ENCODE measurements at places on chromosomes 11 and 22.
A peak's percentile ranks its signal among the peaks of the same experiment; 100 is the strongest.

DNA sequence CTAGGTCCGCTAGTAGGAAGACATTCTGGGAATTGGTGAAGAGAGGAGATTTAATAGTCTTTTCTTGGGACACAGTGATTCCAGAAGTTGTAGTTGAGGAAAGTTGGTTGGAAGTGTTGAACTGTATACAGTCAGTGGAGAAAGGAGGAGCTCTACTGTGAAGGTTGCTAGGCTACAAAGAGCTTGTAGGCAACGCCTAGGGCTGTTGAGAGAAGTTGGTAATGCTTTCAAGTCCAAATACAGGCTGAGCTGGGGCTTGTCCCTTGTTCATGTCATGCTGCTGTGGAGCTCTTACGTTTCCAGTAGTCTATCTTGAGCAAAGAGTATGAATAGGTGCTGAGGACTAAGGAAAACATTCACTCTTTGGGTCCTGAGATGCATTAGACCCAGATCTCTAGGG lies 1.1 kb downstream of the TBCEL start:
- DNase-seq = no peak

DNA sequence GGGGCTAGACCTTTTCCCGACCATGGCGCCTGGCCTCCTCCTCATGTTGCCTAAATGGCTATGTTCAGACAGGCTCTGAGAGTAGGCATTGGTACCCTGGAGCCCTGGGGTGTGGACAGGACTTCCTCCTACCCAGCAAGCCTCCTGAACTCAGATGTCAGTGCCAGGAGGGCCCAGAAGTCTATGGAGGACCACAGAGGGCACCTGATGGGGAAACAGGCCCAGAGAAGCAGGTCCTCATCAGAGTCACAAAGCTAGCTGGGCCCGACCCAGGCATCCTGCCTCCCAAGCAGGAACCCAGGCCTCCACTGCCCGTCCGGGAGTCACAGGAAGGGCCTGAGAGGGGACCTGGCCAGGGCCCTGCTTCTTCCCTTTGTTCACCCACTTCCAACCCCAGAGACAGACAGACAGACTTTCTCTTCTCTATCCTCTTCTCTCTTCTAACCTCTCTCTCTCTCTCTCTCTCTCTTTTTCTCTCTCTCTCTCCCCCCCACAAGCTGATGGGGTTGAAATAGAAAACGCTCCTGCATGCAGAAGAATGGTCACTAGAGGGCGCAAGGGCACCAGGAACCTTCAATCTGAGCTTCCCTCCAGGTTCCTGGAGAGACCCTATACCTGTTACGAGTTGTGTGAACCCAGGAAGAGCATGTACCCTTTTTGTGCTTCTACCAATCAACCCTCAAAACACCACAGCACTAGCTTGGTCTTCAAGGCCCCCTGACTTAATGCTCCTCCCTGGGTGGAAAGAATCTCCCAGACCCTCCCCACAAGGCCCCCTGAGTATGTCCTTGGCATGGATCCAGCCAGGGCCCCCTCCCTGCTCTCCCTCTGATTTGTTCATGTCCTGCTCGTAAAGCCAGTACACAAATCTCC lies 27.1 kb downstream of the ARAP1 start:
- DNase-seq = no peak

- DNase-seq = peak; percentile 68
Measured at GRCh38 chr11:134438542-134439537, 26.8 kb upstream of the B3GAT1 start.

GRCh38 chr11:8899119-8899753 lies 11.8 kb upstream of the AKIP1 start:
- no peak for DNase-seq

DNA sequence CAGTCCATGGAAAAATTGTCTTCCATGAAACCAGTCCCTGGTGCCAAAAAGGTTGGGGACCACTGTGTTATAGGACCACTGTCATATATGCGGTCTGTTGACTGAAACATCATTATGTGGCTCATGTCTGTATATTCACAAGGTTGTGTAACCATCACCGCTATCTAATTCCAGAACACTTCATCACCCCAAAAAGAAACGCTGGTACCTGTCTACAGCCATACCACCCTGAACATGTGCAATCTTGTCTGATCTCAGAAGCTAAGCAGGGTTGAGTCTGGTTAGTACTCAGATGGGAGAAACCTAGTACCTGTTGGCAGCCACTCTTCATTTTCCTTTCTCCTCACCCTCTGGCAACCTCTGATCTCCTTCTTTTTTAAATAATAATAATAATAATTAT lies 12.9 kb upstream of the PIK3IP1 start:
- no peak for DNase-seq

Data from posterior vena cava (tissue), 2 donors.